Stimulated activated CD8-positive, alpha-beta memory T cell treated with anti-CD3 and anti-CD28 coated beads, Interleukin-4, amount 100 ng/mL, for 1 hour (primary cell): ENCODE measurements at places on chromosomes 5 and 9.

- DNase-seq, result no peak
Observed at GRCh38 chr5:105684799-105685198, 1985.9 kb downstream of the EFNA5 start.

DNA sequence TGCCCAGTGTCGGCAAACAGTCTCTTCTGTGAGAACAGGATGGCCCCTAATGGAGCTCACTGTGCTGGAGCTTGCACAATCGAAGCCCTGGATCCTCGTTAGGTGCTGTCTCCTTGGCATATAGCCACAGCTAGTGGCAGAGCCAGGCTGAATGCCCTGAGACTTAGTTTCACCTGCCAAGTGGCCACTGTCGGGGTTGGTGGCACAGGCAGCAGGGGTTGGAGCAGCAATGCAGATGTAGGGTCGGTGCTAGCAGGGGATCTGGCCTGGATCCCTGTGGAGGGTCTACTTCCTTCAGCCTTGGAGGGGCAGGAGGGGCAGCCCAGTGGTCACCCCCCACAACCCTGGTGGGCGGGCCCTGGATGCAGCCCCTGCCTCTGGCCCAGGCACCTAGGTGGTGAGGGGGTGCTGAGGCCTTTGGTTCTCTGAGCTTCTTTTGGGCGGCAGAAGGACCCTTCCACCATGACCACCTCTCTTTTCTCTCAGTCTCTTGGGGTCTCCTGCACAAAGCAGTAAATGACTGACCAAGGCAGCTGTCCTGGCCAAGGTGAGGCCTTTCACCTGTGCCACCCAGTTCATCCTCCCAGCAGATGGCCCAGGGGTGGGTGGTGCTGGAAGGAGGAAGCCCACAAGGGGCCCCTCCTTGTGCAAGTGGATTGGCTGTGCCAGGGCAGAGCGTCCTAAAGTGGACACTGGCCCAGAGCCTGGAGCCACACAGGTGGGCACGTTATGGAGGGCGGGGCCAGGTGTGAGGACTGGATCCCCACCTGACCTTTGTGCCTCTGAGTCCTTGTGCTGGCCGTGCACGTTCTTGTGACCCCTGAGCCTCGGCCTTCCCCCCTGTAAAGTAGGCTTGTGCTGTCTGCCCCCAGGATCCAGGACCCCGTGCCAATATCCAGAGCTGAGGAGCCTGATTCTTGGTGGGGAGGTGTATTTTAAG, 44.8 kb downstream of the PHF2 start:
- no peak for DNase-seq

DNA sequence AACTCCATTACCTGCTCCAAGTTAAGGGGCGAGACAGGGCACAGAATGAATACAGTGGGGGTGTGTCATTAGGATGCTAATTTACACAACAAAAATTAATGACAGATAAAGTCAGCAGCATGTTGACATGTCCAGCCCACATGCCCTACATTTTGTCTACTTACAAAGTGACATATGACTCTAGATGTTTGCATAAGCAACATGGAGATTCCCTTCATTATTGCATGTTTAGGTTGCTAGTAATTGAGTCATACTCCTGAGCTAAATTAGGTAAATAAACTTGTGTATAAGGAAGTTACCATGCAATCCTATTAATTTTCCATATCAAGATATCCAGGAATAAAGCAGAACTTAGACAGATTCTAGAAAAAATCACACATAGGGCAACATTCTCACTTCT, 232.2 kb downstream of the PDE4D start:
- no peak for DNase-seq

DNA sequence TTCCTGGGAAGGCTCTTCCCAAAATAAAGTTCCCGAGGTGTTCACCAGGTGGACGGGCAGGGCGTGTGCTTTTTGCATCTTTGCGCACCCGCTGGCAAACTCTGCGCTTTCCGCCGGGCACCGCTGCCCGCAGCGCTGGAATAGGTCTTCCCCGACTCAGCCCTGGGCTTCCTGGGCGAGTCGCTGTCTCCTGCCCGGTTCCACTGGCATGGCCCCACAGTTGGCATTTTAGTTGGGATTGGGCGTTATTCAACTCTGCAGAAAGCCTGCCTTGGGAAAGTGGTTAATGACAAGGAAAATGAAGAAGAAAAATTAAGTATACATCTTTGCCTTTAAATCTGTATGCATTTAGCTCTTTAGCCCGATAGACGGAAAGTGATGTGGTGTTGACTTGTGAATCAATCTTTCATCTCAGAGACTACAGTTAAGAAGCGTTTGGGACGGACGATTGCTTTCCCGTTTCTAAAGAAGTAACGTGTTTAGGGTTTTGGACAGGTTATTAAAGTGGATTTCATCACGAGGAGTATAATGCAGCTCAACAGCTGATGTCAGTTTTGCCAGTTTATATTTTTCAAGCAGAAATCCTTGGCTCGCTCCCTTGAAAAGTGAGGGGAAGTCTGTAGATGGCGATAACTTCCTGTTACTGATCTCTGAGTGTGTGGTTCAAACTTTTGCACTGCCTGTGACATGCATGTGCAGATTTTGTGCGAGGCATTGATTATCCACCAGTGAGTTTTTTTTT, 946 bp downstream of the ADCY2 start:
- no peak for DNase-seq

DNA sequence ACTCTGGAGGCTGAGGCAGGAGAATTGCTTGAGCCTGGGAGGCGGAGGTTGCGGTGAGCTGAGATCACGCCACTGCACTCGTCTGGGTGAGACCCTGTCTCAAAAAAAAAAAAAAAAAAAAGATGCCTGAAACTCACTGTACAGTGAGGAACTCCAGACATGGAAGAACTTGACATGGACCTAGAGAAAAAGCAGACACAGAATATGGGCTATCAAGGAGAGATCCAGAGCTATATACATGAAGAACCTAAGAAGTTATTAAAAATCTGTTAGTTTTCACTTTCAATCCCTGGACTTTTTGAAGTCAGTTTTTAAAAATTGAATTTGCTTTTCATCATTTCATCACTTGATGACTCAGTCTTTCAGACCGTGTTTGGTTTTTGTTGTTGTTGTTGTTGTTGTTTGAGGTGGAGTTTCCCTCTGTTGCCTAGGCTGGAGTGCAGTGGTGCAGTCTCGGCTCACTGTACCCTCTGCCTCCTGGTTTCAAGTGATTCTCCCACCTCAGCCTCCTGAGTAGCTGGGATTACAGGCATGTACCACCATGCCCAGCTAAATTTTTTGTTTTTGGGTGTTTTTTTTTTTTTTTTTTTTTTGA, 20.3 kb downstream of the PAIP2 start:
- no peak for DNase-seq

- DNase-seq, result no peak
Observed at GRCh38 chr5:133353741-133354140, 258.6 kb downstream of the FSTL4 start.

- DNase-seq, result no peak
Observed at GRCh38 chr9:36149197-36149596, 12.7 kb downstream of the GLIPR2 start.

DNA sequence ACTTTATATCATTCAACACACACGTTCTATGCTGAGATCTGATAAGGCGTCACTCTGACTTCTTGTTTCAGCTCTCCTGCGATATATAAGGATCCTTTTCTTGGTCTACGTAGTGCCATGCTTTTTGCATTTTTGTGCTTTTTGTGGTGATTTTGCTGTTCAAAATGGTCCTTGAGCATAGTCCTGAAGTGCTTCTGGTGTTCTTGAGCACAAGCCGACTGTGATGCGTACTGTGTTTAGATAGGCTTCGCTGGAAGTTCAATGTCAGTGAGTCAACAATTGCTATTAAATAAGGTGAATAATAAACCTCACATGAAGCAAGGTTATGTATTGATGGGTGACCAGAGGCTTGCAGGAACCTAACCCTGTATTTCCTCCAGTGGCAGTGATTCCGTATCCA, 46.8 kb downstream of the ACO1 start:
- no peak for DNase-seq

GRCh38 chr5:143355710-143356109, 47.8 kb downstream of the NR3C1 start:
- DNase-seq, result peak; percentile 38

GRCh38 chr5:179512452-179513000, 37.8 kb upstream of the RUFY1 start:
- no peak for DNase-seq

GRCh38 chr9:33249087-33249658, 9.2 kb downstream of the SPINK4 start:
- DNase-seq, result no peak

- DNase-seq, result no peak
Observed at GRCh38 chr5:140240987-140241706, 61.8 kb downstream of the PFDN1 start.

DNA sequence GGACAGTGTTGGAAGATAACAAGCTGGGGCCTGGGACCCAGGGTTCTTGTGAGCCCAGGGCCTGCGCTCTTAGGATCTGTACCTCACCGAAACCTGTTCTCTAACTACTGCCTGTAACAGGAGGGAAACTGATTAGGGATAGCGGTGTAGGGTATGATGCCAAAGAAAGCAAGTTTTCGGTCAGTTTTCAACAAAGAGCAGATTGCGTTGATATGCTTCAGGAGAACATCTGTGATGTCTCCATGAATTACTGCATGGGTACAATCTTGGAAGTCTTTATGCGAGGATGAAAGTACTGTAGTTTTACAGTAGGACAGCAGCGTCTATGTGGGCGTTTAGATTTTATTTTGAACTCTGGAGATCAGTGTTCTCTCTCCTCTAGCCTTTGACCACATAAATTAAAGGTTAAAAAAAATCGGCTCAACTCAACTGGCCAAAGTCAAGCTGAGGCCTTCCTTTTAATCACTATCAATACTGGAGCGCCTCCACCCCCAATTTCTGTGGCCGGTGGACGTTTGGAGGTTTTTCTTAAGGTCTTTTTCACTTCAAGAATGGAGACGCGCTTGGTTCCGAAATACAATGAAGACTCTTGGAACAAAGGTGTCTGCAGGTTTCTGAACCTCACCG, 3.0 kb downstream of the NFIL3 start:
- no peak for DNase-seq

GRCh38 chr9:5784526-5785315, 48.2 kb downstream of the ERMP1 start:
- DNase-seq, result no peak

- no peak for DNase-seq
Observed at GRCh38 chr9:118331622-118332045, 627.4 kb downstream of the TLR4 start.

- no peak for DNase-seq
Observed at GRCh38 chr5:163821142-163821541, 315.7 kb downstream of the MAT2B start.

- DNase-seq, result no peak
Observed at GRCh38 chr5:960551-960950, 48.1 kb upstream of the NKD2 start.

- DNase-seq, result no peak
Observed at GRCh38 chr5:160171666-160172065, 52.4 kb upstream of the PWWP2A start.

GRCh38 chr5:10111571-10111970, 138.1 kb downstream of the ATPSCKMT start:
- no peak for DNase-seq

- DNase-seq, result no peak
Observed at GRCh38 chr9:13832446-13832845, 481.5 kb downstream of the NFIB start.

DNA sequence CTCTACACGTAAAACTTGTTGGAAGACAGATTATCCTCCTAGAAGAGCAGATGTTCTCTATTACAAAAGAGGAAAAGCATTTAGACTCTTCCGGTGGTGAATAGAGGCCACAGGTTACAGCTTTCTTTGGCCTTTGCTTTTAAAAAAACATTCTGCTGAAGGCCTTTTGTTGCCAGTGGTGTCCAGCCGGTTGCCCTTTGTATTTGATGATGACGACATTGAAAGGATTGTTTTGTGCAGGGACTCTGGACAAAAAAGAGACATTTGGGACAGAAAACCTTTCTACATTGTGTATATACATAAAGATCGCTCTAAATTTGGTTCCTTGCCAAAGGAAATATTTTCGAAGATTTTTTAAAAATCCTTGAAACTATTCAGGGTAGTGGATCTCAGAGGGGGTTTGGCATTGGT, 180.3 kb downstream of the C9orf152 start:
- no peak for DNase-seq

GRCh38 chr5:152262667-152263066, 142.4 kb downstream of the NMUR2 start:
- no peak for DNase-seq

GRCh38 chr5:109529520-109529919, 119.7 kb upstream of the PJA2 start:
- DNase-seq, result no peak

- DNase-seq, result no peak
Observed at GRCh38 chr9:103816146-103816545, 278.0 kb upstream of the SMC2 start.

DNA sequence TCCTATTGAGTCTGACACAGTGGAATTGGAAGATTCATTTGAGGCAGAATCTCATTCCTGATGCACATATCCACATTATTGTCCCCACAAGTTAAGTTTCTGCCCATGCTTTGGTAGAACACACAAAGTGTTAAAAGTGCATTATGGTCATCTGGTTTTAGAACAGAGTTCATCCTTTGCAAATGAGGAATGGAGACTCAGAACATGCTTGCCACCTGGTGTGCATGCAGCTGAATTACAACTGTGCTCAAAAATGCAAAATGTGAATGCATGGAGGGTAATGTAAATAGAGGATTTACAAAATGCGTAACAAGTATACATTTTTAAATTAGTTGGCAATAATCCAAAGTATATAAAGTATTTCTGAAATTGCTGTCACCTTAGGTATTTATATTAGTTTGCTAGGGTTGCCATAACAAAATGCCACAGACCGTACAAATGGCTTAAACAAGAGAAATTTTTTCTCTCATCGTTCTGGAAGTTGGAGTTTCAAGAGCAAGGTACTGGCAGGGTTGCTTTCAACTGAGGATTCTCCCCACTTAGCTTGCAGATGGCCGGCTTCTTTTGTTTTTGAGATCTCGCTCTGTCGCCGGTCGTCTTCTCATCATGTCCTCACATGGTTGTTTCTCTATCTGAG, 671.1 kb downstream of the TAF11L14 start:
- no peak for DNase-seq

GRCh38 chr9:94150279-94150828, 66.1 kb downstream of the PTPDC1 start:
- DNase-seq, result no peak

DNA sequence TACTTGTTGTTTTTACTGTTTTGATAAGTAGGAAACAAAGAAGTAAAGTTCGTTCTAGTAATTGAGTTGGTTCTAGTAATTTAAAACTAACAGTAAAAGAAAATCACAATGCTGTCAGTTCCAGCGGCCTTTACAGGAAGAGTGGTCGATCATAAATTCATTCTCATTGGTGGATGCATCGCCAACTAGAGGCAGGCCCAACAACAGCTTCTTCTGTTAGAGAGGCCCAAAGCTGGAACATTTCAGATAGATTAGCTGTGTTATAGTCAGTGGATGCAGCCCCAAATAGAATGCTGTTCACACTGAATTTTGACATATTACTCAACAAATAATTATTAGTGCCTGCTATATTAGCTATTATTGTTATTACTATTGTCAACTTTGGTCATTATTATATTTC, 80.8 kb downstream of the ARRDC3 start:
- no peak for DNase-seq

GRCh38 chr9:27125030-27125429, 16.0 kb downstream of the TEK start:
- DNase-seq, result no peak
